MCF 10A (cell line): ENCODE measurements at places on chromosomes 7 and 10. TPM values are rescaled to one million over a fixed set of nuclear protein-coding genes. Genes with fewer than 3 reads are reported as not detected.

- no peak for DNase-seq
Measured at GRCh38 chr7:124908259-124908658, 21.4 kb downstream of the POT1 start.

- DNase-seq, result no peak
Measured at GRCh38 chr10:126369125-126369710, 19.1 kb downstream of the ADAM12 start.

- no peak for DNase-seq
Measured at GRCh38 chr7:37690206-37690605, 6.6 kb downstream of the GPR141 start.

Gene CUBN
- 1.2 and 1.3 TPM in 2 replicates for total RNA-seq

Gene CSTF2T
- total RNA-seq, result 15.7 and 18.0 TPM in 2 replicates

Gene RNLS
- not detected in 2 replicates for total RNA-seq
